Anterior cingulate cortex (tissue), 58 donors: ENCODE measurements at places on chromosomes 12 and 14.

- DNase-seq: no peak
These were observed 38.0 kb upstream of the DHRS4 start for GRCh38 chr14:23915559-23915958.

GRCh38 chr14:42111355-42111754 lies 504.7 kb downstream of the LRFN5 start:
- DNase-seq: no peak

DNA sequence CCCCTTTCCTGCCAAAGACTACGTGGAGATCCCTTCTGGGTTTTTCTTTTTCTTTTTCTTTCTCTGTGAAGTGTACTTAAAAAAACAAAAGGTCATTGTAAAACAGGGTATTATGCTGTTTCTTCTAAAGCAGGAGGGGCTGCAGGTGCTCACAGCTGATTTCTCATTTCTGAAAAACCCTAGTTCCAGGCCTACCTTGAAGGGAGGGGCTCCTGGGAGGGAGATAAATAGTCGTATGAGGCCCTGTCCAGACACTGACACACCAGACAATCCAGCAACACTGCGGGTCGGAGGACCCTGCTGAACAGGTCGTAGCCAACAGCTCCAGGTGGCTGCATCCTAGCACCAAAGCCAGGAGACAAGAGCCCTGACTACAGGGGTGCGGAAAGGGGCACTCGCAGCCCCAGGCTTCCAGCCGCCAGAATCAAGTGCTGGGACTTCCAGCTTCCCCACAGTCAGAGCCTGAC lies 41.1 kb downstream of the PSMA6 start:
- no peak for DNase-seq

DNA sequence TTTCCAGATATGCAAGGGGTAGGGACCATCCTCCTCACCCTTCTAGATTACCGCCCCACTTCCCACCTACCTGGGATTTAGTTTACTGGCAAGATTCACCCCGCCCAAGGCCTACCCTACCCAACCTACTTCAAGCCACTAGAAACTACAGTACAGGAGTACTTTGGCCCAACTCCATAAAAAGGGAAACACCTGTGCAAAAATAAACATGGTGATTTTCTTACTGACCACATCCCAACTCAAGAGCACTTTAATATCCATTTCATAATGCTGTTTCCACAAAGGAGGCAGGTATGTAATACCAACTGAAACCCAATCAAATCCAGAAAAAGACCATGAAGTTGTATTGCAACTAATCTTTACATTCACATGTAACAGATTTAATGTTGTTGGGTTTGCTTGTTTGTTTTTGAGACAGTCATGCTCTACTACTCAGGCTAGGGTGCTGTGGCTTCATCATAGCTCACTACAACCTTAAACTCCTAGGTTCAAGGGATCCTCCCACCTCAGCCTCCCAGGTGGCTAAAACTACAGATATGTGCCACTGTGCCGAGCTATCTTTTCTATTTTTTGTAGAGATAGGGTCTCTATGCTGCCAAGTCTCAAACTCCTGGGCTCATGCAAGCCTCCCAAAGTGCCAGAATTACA lies 41.7 kb upstream of the RAP1B start:
- DNase-seq: no peak

DNA sequence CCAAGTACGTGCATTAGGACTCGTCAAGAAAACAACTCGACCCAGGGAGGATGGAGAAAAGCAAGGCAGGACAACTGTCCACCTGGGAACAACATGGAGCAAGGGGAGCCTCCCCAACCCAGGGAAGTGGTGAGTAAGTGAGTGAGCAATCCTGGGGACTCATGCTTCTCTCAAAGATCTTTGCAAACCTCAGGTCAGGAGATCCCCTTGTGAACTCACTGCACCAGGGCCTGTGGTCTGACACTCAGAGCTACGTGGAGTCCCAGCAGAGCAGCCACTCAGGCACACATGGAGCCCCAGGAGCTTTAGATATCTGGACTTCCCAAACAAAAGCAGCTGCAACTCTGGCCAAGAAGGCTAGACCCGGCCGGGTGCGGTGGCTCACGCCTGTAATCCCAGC lies 12.2 kb upstream of the OR5AU1 start:
- DNase-seq: no peak

DNA sequence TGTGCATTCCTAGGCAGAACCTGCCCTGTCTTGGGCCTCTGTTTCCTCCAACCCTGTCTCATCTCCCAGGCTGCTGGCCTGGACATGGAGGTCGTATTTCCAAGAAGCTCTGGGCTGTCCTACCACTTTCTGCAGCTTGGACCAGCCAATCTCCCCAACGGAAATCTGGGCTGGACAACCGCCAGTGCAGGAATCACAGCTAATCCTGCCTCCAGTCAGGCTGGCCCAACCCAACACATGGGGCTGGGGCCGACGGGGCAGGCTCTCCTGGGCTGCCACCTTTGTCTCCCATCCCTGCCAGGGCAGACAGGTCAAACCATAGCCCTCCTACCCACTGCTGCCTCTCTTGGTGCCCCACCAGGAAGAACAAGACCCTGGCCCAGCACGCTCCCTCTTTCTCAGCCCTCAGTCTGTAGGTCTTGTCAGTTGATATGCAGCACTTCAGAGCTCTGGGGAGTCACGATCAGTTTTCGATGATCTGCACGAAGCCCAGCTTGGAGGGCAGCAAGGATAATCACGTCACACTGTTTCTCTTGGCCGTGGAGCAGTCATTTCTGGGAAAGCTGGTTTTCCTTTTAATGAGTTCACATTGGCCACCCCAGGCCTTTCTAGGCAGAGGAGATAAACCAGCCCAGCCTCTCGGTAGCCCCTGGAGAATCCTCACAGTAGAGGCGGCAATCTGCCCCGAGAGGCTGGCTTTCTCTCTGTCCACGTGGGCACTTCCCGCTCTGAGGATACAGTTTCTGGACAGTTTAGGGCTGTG lies 195.2 kb upstream of the PRMT8 start:
- no peak for DNase-seq

- DNase-seq: no peak
These were observed 277.0 kb upstream of the GARIN6 start for GRCh38 chr12:99370421-99371138.

DNA sequence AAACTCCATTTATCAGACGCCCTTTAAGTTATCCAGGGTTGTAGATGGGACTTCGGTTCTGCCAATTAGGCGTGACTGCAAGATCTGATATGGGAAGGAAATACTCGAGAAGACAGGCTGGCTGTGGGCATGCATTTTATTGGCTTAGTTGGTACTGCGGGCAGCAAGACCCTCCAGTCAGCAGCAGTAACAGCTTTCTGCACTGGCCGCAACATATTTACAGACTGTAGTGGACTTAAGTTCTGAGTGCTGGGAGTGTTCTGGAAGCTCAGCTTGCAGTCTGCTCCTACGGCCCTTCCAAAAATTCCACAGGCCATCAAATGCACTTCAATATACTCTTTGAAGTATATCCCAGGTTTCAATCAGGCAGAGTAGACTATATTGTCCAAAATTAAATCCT lies 21.1 kb downstream of the KITLG start:
- no peak for DNase-seq

GRCh38 chr14:94953541-94954260 lies 183.8 kb upstream of the GSC start:
- no peak for DNase-seq

DNA sequence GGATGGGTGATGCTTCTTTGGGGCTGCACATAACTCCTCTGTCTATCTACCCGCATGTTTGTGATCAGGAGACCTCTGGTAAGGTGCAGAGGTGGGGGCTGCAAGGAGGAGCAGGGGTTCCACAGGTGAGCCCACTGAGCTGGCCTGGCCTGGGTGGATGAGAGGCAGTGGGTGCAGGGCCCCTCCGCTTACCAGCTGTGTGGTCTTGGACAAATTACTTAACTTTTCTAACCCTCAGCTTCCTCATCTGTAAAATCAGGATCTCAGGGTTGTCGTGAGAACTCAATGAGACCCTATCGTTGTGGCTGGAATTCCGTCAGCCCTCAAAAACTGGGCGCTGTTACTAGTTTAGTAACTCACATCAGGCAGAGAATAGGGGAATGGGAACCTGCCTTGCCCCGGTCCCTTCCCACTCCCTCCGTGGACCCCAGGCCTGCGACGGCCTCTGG lies 7.5 kb downstream of the PTPN6 start:
- no peak for DNase-seq

DNA sequence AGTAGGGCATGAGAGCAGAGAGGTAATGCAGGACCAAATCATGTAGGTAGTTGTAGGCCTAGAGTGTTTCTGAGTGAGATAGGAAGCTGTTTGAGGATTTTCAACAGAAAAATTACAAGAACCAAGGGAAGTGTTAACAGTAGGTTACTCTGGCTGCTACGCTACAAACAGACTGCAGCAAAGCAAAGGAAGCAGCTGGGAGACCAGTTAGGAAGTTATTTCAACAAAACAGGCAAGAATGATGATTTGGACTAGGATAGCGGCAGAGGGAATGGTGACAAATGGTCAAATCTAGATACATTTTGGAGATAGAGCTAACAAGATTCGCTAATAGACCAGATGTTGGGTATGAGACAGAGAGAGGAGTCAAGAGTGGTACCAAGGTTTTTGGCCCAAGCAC lies 26.8 kb downstream of the MRPL42 start:
- DNase-seq: no peak

- DNase-seq: no peak
These were observed 34.3 kb downstream of the SLC15A4 start for GRCh38 chr12:128789356-128789929.

GRCh38 chr12:10501030-10501429 lies 4.7 kb upstream of the EIF2S3B start:
- DNase-seq: no peak

DNA sequence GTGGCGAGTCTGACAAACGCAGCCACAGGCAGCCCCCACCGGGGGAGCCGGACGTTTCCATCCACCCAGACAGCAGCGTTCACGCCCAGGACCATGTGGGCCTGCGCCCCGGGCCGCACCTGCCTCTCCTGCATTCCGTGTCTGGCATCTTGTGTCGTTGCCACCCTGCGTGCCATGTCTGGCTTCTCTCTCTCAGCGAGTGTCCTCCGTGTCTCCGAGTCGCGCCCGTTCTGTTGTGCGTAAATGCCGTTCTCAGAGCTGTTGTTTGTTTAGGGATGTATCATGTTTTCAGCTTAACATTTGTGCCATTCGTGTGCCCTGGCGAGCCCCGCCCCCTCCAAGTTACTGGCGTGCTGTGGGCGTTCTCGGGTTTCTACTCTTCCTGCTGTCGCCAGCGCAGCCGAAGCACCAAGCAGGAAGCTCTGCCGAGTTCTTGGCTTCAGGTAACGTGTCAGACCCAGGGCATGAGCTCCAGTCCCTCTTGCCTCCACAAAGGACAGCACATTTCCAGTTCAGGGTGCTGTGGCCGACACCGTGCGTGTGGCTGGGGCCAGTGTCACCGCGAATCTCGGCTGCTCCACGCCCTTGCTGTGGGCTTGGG lies 34.6 kb downstream of the NOC4L start:
- DNase-seq: no peak

- DNase-seq: no peak
These were observed 80.2 kb downstream of the PELI2 start for GRCh38 chr14:56198438-56198837.

DNA sequence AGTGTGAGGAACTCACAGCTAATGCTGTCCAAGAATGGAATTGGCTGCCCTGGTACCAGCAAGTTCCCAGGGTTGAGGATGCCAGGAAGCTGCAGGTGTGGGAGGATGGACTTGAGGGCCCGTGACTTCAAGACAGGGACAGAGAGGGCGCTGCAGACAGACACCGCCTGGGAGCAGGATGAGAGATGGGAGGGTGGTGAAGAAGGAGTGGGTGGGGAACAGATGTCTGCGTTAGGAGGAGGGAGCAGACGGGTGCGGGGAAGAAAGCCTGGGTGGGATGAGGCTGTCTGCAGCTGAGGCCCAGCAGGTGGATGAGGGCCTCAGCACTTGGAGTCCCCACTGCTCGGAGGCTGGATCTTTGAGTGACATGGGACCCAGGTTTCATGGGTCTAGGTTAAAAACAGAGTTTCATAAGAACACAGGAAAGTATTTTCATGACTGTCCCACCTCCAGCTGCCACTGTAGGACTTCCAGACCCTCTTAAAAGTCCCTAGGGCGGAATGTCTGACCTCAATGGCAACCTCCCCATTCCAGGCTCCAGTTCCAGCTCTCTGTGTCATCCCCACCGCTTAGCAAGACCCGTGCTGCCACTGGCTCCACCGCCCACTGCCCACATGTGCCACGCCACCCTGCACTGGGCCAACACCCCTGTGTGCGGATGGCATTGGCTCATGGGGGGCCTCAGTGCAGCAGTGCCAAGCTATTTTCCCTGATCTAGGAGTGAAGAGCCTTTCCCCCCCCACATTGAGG lies 70.3 kb upstream of the SCN8A start:
- DNase-seq: no peak

- DNase-seq: no peak
These were observed 1915.0 kb upstream of the FLRT2 start for GRCh38 chr14:83614956-83615355.

DNA sequence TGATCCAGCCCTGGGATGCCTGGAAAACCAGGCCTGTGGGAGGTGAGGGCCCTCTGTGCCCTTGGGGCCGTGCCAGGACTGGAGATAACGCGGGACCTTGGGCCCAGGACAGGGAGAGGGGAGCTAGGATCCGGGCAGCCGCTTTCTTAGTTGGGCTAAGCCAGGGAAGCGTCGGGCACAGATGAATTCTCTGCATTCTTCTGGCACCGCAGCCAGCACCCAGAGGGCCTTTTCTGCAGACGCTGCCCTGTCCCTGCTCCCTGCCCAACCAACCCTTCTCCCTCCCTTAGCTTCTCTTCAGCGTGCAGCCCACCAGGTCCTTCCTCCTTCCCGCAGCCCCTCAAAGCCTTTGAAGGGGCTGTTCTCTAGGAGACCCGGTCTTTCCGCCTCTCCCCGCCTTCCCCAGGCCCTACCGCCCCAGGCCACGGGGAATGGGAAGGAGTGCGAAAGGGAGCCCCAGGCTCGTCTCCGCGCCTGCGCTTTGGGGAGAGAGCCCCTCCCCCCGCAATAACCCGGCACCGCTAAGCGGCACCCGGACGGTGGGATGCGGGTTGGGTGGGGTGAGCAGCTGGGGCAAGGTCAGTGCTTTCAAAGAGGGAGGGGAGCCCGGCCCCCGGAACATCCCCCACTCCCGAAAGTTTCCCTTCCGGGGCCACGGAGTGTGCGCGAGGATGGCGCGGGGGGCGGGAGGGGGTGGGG lies 663 bp downstream of the NCKAP5L start:
- peak; percentile 52 for DNase-seq

GRCh38 chr12:59675461-59675860 lies 79.6 kb downstream of the SLC16A7 start:
- no peak for DNase-seq

DNA sequence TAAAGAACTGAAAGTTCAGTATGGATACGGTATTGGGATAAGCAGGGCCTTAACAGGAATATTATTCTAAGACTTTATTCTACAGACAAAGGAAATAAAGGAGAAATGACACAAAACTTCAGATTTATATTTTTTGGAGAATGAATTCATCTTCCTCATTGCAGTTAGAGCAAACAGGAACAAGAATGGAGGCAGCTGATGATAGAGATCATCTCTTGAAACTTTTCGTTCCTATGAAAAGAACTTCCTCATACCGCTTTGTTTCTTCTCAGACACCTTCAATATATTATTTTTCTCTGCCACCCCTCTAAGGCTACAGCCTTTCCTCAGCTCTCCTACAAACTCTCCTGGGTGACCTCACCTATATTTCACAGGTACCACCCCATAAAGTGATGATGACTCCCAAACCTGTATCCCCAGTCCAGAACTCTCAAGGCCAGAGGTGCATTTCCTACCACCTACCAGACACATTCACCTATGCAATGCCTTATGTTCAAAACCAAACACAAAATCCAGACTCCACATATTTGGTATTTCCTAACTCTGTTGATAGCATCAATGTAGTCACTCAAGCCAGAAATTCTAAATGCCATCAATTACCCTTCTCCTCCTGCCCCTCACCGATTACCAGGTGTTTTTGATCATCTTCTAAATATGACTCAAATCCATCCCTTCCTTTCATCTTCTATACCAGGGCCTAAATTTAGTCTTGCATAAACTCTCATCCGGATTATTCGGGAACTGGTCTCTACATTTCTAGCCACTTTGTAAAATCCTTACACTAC lies 7.4 kb downstream of the MAP4K5 start:
- DNase-seq: no peak
